ENCODE measurements at places on chromosomes 1 and 21.

DNA sequence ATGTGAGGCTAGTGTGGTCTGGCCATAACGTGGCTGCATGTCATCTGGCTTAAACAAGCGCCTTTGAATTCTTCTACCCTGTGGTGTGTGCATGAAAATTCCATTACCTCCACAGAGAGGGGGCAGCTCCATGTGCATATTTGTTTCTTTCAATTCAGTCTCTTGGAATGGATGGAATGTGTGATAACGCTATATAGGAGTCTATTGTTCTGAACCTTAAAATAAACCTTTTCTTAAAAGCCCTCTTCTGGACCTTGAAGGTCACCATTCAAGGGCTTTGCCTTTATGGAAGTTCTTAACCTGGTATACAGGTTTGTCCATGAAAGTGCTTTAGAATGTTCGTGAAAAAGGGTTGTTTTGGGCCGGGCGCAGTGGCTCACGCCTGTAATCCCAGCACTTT, 118.2 kb upstream of the ADGRL2 start:
- DNase-seq: no peak

DNA sequence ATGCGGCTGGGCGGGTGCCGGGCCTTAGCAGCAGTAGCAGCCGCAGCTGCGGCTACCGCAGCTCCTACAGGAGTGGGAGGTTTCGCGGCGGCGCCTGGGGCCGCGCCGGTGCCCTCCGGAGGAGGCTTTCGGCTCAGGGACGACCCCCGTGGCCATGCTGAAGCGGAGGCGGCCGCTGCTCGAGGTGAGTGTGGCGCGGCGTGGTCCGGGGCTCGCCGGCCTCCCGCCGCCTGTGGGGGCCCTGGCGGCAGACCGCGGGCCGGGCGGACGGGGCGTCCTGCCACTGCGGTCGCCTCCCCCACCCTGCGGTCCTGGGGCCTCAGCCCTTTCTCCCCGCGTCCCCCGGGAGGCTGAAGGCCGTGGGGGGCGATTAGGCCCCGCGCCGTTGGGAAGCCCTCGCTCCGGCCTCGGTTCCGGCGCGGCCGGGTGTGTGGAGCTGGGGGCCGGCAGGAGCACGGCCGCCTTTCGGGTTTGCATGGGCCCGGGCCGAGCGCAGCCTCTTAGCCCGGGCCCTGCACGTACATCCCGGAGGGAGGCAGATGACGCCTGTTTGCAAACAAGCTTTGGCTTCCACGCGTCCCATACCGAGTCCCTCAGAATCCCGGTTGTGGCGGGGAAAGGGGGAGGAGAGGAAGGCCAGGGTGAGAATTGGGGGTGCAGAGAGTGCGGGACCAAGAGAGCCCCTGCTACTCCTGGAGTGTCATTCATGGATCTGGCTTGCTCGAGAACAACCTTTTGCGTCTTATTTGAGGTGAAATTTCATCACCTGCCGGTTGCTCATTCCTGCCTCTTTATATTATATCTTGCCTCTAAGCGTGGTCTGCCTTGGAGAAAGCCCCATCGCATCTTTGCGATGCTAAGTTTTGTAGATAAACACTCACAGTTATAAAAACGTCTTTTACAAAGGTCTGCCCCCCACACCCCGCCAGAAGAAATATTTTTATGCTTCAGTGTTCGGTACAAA, 613 bp downstream of the ZFYVE9 start:
- peak; percentile 68 for DNase-seq

DNA sequence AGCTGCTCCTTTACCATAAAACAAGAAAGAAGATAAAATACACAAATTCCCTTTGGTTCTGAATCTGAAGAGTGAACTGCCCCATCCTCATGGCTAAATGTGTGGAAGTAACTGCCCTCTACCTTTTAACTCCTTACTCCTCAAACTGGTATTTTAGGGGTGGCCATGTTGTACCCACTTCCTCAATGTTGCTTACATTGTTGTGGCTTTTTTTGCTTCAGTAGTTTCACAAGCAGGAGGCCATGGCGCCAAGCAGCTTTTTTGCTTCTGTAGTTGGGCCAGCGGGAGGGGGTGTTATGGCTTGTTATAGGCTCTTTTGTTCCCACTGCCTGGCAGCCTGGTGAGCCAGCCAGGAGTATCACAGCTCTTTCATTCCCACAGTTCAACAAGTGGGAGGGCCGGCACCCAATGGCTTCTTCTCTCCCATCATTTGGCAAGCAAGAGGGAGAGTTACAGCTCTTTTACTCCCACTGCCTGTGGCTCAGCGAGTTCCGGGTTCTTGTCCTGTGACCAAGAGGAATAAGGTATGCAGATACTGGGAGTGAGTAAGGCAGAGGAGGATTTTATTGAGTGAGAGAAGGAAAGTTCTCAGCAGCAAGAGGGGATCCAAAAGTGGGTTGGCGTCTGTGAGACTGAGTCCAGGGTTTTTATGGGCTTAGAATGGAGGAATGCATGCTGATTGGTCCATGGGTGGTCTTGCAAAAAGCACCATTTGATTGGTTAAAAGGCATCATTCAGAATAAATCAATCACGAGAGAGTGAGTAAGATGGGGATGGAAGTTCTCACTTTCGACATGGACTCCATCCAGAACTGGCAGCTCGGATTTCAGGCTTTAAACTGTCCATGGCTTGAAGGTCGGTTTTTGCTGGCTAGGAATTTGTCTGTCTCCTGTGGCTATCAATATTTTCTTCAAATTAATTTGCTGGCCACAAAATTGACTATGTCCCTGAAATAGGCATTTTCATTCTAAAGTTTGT, 429.6 kb downstream of the HLX start:
- DNase-seq: no peak

DNA sequence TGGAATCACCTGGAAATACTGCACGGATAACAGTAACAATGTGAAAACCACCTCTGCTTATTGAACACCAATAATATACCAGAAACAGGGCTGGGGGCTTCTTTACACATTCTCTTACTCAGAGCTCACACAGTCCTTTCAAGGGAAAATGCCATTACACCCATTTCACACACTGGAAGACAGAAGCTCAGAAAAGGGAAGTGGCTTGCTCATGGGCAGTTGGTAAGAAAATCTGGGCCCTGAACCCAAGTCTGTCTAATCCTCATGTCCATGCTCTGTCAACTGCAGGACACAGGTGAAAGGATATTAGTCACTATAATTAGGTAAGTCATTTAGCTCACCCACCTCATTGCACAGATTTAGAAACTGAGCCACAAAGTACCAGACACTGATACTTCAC, 18.6 kb downstream of the C8A start:
- DNase-seq: no peak

DNA sequence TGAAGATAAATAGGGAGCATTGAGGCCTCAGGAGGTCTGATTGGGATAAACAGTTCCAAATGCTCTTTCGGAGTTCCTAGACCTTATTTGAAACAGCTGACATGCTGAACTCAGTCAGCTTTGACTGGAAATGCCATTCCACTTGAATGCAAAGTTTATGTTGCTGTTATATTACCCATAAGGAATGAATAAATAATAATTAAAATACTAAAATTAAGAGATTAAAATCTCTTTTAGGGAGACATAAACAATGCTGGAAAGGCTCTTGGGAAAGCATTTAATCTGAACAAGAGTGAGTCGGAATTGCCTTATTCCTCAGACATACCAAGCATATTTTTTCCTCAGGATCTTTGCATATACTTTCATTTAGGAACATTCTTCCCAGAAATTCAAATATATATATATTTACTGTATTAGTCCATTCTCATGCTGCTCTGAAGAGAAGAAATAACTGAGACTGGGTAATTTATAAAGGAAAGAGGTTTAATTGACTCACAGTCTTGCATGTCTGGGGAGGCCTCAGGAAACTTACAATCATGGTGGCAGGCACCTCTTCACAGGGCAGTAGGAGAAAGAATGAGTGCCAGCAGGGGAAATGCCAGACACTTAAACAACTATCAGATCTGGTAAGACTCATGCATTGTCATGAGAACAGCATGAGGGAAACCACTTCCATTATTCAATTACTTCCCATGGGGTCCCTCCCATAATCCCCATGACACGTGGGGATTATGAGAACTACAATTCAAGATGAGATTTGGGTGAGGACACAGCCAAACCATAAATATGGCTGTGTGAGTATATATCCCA, 318.2 kb upstream of the PLXNA2 start:
- no peak for DNase-seq

DNA sequence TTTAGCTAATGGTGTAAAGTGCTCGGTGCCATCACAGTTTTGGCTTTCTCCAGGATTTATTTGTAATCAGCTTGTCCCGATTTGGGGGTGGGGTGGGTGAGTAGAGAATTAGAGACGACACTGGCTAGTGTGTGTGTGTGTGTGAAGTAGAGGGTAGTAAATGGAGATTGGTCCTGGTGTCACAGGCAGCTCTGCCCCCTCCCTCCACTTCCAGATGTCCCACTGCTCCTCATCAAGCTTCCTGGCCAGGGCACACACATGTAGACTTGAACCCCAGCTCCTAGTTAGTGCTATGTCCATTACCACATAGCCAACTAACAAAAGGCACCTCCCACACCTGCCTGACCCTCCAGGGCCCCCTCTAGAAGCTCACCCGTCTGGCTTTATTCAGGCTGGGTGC, 3.2 kb downstream of the TRNP1 start:
- no peak for DNase-seq

DNA sequence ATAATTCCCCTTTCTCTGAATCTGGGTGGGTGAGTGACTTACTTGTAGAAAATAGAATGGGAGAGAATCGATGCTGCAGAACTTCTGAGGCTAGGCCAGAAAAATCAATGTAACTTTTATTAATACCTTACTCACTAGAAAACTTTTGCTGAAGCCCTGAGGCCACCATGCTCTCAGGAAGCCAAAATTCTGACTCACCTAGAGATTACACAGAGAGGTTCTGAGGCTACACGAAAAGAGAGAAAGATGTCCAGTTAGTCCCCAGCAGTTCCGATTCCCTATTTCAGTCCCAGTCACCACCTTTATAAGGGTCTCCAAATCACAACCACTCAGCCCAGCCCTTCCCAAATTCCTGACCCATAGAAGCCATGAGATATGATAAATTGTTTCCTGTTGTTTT, 135.2 kb downstream of the NTPCR start:
- no peak for DNase-seq

- peak; percentile 78 for DNase-seq
These were observed 4.3 kb downstream of the S100A10 start for GRCh38 chr1:151989211-151989862.

- DNase-seq: peak; percentile 76
These were observed 32.1 kb downstream of the TGFB2 start for GRCh38 chr1:218377143-218377660.

GRCh38 chr1:30148676-30149075, 574.7 kb downstream of the MATN1 start:
- DNase-seq: no peak

GRCh38 chr1:3895951-3896325, 4.1 kb downstream of the C1orf174 start:
- no peak for DNase-seq

- DNase-seq: peak; percentile 58
These were observed 245.4 kb downstream of the KCNJ6 start for GRCh38 chr21:37670883-37671282.

DNA sequence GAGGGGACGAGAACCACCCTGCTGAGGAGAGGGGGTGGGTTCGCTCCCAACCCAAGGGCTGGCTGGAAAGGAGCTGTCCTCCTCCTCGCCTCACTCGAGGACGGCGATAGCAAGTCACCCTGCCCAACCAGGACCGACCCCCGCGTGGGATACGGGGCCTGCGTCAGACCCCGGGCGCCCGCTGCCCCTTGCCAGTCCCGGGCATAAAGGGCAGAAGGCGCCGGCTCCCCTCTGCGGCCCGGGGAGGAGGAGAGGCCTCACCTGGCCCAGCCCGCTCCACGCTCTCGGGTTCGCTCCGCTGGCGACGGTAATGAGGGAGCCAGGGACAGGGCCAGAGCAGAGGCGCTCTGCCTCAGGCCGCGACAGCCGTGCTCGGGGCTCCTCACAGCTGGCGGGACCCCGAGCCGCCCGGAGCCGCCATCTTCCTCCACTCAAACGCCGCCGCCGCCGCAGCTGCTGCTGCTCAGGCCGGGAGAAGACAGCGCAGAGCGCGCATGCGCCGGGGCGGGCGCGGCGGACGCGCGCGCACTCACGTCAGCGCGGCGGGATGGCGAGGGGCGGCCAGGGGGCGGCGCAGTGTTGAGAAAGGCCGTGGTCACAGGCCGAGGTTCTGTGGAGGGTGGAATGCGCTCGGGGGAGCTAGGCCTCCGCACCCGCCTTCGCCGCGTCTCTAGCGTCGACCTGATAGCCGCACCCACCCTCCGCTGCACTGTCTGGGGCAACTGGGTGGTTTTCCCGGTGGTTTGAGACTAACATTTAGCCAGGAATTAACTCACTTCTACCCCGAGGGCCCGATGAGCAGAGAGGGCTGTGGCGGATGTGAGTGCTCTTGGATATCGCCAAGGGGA, at the start of gene FBXO42:
FBXO42 (minus strand) TSS at position 487 of the 848 bp plus-strand sequence. CDS start 37,062 bp downstream, outside the sequence.
- DNase-seq: peak; percentile 96

GRCh38 chr1:116161390-116161789, 50.2 kb downstream of the MAB21L3 start:
- DNase-seq: no peak

- no peak for DNase-seq
These were observed 103.0 kb downstream of the PTGS2 start for GRCh38 chr1:186577216-186577615.

- no peak for DNase-seq
These were observed 135.9 kb upstream of the KCNK2 start for GRCh38 chr1:214946615-214947014.

DNA sequence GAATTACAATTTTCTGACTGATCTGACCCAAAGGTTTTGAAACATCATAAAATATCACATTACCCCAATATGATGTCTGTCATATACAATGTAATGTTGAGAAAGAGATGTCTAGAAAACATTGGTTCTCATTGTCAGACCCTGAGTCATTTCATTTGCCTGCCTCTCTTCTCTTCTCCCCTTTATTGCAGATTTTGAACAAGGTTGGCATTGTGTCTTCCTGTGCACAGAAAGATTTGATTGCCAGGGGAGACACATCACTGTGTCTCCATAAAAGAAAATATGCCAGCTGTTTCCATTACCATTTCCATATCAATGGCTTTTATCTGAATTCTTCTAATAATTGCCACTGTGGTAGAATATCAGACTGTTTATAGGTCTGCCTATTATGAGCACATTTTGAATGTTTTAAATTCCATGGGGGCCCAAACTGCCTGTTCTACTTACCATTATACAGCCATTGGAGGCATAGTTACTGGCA, 65.6 kb downstream of the IFI44 start:
- DNase-seq: no peak

DNA sequence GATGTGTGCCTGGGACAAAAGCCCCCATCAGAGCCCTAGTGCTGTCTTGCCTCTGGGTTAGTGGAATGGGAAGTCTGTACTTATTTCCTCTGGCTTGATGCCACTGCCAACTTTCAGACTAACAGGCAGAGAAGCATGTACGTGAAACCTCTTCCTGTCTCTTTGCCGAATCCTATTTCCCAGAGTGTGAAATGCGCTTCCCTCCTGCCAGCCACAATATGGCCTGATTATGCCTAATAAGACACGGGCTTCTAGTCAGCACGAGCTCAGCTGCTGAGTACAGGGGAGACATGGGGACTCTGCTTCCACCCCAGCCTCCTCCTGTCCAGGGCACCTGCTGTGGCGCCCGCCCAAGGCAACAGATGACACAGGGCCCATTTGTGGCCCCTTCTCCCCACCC, 111.4 kb downstream of the KCND3 start:
- DNase-seq: no peak

All from AG08396 (cell line).